NCI-H1436 treated with DMSO at 0.1 percent for 48 hours (cell line): ENCODE measurements at places on chromosomes 12 and 14.

GRCh38 chr14:90443161-90444076, 46.6 kb downstream of the CALM1 start:
- no peak for DNase-seq

- DNase-seq: no peak
These were observed 413 bp upstream of the ALX1 start for GRCh38 chr12:85279449-85280164.

GRCh38 chr12:98355322-98355721, 160.1 kb upstream of the TMPO start:
- no peak for DNase-seq

GRCh38 chr12:64560396-64561301, 49.6 kb upstream of the RASSF3 start:
- DNase-seq: no peak

DNA sequence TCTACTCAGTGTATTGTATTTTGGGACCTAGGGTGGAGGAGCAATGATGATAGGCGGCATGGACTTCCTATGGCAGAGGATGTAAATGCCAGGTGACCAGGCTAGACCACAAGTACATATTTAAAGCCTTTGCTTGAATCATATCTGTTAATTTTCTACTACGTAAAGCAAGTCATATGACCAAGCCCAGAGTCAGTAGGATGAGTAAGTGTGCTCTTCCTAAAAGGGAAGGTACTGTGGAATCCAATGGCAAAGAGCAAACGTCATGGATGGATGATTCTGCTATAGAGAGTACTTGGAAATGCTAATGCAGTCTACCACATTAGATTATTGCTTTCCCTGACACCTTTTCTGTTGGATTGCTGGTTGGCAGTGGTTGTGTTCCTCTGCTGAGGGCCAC, 16.8 kb downstream of the GPATCH2L start:
- no peak for DNase-seq

DNA sequence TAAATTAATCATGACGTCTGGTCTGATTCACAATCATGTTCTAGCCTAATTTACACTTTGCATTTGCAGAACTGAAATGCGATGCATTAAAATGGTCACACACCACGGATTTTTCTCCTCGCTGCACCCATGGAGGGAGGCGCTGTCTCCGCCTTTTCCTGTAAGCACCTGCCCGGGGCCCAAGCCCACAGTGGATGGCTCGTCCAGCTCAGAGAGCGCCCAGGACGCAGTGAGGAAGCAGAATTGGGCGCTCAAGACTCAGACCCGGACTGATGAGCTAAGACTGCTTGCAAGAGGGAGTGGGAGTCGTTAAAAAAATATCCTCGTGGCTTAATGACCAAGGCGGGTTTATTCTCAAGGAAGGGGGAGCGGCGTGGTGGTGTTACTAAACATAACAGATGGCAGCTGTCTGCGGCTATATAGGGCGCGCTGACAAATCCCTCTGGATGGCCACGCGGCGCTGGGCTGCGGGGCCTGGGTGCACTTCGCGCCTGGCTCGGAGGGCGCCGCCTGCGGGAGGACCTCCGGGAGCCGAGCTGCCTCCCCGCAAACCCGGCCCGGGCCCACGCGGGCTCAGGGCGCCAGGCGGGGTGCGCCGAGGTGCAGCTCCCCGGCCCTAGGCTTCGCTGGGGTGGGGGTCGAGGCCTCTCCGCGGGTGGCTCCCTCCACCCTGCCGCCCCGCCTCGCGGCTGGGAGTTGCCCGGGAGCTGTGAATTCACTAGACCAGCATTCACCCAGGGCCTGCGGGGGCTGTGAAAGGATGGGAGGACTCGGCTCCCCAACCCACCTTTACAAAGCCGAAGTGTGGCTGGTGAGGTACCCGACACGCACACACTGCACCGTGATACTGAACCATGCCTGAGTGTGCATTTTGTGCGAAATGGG, 78.7 kb downstream of the PPM1A start:
- DNase-seq: peak; percentile 47

DNA sequence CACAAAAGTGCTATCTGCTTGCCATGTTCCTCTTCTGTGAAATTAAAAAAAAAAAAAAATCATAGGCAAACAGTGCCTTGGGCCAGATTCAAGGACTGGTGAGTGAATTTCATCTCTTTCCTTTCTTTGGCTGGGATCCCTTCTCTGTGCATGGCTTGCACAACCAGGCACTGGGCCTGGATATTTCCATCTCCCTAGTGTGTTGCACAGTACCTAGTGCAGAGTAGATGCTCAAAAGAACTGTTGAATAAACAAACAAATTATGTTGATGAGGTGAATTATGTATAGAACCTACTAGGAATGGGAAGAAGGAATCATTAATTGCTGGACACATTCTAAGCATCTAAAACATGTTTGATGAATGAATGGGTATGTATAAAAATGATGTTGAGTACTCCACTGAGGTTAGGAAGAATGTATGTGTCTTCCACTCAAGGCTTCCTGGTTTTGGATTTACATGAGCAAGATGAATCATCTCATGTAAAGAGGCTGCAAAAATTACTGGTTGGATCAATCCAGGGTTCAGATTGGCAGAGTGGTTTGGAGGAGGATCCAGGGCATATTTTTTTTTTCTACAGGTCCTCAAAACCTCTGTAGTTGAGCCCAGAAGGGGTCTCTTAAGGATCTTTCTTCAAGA, 93.2 kb downstream of the EMP1 start:
- no peak for DNase-seq

DNA sequence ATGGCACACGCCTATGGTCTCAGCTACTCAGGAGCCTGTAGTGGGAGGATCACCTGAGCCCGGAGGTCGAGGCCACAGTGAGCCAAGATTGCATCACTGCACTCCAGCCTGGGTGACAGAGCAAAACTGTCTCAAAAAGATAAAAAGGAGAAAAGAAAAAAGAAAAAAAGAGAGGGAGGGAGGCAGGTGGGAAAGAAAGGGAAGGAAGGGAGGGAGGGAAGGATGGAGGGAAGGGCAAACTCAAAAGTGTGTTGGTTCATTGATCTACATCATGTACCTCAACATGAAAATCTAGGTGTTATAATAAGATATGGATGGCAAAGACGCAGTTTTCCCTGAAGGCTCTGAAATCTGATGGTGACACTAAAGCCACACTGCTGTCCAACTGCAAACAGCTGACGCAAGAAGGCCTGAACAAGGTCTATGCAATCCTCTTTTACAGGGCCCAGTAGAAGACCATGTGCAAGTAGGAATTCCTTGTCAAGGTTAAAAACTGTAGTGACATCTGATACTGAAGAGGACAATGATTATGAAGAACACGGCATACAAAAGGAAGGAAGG, 143.6 kb downstream of the ITPR2 start:
- DNase-seq: no peak

GRCh38 chr14:51335961-51336723, 96.1 kb downstream of the TMX1 start:
- no peak for DNase-seq

DNA sequence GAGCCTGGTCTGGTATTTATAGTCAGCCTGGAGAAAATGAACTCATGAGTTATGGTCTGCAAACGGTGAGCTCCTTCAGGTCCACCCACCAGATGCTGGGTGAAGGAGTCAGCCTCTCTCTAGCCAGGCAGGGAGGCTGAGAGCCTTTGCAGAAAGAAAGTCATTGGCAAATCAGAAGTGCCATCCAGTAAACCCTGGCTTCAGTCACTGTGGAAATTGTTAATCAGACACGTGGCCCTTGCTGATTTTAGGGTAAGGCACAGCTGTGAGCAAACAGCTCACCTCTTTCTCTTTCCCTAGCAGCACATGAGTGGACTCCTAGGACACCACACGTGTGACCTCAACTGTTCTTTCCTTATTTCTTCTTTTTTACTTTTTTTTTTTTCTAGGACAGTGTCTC, 44.9 kb downstream of the CHST11 start:
- DNase-seq: no peak

- DNase-seq: no peak
These were observed 55.5 kb downstream of the PKP2 start for GRCh38 chr12:32841061-32841460.

DNA sequence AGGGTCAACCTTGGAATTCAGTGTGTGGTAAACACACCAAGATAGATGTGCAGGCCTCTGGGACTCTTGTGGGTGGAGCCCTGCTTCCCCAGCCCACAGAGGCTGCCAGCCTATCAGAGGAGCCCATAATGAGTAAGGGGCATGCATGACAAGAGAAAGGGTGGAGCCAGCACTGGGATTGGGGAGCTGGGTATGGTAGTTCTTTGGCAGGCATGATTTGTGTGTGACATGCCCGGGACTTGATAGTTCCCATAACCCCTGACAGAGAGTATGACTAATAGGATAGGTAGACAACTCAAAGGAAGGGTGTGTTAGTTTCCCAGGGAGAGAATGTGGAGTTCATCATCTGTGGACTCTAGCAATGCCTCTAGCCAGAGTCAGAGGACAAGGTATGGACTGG, 143.0 kb downstream of the EMP1 start:
- no peak for DNase-seq

- DNase-seq: no peak
These were observed 8.1 kb downstream of the PNP start for GRCh38 chr14:20477211-20477876.

- no peak for DNase-seq
These were observed 120.1 kb downstream of the TTC7B start for GRCh38 chr14:90695997-90696660.

GRCh38 chr12:53196486-53196885, 10.6 kb downstream of the ITGB7 start:
- DNase-seq: no peak

DNA sequence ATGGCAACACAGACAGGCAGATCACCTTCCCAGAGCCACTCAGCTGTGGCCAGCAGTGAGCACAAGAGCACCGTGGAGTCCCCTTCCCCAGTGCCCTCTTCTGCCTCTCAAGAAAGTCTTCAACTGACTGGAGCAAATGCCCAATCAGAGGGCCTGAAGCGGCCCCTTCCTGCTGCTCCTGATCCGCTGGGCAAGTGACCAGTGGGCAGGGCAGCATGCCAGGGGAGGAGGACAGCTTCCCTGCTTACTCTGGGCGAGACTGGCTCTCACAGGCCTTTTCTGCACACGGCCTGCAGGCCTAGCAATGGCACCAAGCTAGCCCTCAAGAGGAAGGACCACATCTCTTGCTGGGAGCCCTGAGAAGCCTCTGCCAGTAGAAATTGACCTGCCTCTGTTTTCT, 890 bp downstream of the KRT71 start:
- no peak for DNase-seq

GRCh38 chr12:121297435-121297991, 1.0 kb upstream of the CAMKK2 start:
- no peak for DNase-seq
